AG04450 (cell line): ENCODE measurements at places on chromosomes 12 and 14.

GRCh38 chr14:21024585-21025370 is at the start of gene NDRG2:
TSS of gene NDRG2 (minus strand) at chr14:21025061. CDS start at chr14:21023315, 1,746 bp downstream.
- no peak for DNase-seq

DNA sequence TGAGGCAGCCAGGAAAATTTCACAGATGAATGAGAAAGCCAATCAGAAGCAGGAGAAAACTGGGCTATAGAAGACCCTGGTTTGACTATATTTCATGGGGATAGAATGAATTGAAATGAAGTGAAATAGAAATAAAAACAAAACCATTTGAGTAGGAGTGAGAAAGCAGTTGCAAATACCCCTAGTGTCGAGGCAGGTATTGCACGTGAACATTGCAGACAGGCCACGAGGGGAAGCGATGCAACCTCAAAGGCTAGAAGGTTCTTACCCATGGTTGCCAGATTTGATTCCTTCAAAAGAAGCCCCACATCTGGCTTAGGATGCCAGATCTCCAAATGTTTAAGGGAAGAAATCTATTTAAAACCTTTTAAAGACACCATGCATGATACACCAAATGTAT is 648.9 kb downstream of the VRK1 start:
- no peak for DNase-seq

- no peak for DNase-seq
Measured at GRCh38 chr14:39812532-39813320, 380.5 kb upstream of the FBXO33 start.

GRCh38 chr12:69331519-69331908 is 16.7 kb upstream of the LYZ start:
- no peak for DNase-seq

DNA sequence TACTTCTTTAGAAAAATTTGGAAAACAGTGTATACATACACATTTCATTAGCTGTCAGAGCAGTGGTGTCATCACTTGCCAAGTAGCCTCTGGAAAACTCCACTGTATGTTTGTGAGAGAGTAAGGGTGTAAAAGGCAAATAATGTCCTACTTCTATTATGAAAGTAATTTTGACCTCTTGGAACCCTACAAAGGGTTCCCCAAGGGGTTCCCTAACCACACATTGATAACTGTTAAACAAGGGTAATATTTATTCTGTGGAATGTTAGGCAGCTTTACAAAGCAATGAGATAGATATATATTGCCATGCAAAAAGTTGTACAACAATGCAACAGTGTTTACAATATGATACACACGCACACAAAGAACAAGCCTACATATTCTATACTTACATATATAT is 18.6 kb upstream of the DHRS2 start:
- no peak for DNase-seq

DNA sequence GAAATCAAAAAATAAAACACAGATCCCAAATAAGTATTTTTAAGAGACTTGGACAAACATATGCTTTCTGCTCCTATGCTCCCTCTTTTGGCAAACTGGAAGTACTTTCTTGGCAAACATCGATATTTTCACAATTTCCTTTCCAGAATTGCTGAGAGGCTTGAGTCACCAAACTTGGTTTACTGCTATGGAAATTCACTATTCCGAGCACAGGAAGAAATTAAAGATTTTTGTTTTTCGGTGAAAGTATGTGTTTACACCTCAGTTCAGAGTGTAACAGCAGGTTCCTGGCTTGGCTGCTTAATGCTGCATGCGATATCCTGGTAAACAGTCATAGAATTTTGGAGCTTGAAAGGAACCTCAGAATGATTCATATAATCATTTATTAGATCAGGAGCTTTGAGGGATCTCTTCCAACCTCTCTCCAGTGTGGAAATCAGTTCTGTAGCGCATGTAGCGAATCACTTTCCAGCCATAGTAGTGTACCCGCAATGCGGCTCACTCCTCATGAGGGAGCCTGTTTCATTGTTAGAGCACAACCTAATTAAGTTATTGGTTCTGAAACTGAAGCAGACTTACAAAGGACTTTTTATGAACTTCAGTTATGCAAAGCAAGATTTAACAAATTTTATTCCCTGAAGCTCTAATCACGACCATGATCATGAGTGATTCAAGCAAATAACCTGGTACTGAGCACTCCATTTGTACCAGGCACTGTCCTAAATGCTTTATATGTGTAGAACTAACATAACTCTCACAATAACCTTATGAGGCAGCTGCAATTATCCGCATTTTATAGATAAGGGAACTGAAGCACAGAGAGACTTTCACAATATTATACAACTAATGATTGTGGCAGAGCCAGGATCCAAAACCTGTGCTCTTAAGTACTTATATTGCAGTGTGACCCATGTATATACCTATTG is 56.4 kb upstream of the ATP2A2 start:
- peak; percentile 62 for DNase-seq

DNA sequence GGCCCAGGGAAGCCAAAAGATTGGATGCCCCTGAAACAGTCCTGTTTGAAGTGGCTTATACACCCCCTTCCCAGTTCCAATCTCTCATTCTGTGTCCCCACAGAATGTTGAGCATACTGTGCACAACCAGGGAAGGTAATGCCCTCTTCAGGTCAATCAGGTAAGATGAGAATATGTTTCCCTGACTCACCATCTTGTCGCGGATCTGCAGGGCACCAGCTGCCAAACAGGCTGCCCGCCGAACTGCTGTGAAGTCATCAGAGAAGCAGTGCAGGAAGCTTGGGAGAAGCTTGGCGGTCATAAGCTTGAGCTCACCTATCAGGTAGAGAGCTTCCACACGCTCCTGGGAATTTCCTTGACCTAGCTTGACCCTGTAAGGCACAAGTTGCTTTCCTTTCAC is 9.6 kb downstream of the RIOX1 start:
- DNase-seq, result no peak

- DNase-seq, result no peak
Measured at GRCh38 chr14:54947230-54947629, 44.6 kb upstream of the GCH1 start.

- no peak for DNase-seq
Measured at GRCh38 chr14:49583629-49584028, 2.6 kb downstream of the RPS29 start.

DNA sequence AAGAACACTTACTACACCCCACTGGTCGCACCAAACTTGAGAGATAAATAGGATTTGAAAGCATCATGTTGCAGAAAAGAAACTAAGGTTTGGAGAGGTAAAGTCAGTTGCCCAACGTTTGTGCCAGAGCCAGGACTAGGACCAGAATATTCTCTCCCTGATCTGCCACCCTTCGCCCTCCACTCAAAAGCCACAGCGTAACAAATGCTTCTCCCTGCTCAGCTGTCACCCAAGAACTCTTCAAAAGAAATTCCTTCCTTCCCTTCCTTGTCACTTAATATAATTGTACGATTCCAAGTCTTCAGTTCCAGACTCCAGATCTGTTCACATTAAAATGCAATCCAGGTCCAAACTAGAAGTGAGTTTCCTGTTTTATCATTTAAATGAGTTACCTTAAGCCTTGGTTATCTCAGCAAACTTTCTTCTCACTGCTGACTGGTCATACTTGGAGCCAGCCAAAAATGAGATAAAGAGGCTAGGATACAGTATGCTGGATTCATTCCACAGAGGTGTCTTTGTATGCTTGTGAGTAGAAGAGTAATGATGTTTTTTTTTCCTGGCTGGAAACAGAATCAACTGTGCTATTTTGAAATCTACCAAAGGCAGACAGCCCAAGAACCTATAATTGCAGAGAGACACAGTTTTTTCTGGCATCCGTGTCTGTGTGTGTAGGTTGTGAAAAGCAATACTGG is 12.8 kb upstream of the PPFIBP1 start:
- no peak for DNase-seq

GRCh38 chr12:104505095-104505818 is 48.5 kb downstream of the CHST11 start:
- DNase-seq, result no peak

DNA sequence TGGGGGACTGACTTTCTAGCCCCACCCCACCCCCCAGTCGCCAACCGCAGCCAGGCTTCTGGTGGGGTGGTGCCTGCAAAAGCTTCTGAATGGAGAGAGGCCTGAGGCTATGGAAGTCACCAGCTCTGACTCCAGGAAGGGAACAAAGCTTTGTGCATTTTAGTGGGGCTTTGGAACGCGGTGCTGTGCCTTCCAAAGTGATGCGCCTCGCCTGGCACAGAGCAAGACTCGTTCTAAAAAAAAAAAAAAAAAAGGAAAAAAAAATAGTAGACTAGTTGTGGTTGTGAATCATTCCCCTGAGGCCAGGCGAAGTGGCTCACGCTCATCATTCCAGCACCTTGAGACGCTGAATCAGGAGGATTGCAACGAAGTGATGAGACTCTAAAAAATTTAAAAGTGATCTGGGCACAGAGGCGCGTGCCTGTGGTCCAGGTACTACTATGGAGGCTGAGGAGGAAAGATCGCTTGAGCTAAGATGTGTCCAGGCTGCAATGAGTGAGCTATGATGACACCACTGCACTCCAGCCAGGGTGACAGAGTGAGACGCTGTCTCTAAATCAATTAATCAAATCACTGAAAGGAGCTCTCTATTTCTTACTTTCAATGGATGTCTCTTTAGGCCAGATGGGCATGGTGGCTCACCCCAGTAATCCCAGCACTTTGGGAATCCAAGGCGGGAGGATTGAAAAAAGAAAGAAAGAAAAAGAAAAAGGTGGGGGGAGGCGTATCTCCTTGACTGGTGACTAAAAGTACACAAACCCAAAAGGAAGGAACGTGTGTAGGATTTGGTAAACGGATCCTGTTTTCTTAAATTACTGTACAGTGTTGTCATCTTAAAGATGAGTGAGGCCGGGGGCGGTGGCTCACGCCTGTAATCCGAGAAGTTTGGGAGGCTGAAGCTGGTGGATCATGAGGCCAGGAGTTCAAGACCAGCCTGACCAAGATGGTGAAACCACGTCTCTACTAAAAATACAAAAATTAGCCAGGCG is 259.6 kb upstream of the ALG10B start:
- DNase-seq, result no peak

- no peak for DNase-seq
Measured at GRCh38 chr14:50039734-50040400, 76.5 kb downstream of the VCPKMT start.

DNA sequence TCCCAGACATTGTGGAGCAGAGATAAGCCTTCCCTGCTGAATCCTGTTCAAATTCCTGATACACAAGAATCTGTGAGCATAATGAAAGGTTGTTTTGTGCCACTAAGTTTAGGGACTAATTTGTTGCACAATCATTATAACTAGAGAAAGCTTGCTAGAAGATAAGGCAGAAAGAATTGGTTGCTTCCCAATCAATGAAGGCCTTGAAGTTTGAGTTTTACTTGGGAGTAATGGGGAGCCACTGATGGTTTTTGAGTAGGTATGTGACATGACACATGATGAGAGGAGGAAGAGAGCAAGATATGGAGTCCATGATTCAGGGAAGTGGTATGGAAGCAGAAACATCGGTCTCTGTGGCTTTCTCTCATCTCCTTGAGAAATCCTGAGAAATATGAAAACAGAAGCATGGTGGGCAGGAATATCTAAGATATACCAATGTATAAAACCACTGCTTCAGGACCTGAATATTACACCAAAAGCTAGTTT is 13.3 kb upstream of the TCP11L2 start:
- DNase-seq, result no peak
